Activated CD4-positive, alpha-beta T cell treated with anti-CD3 and anti-CD28 coated beads for 1 hour (primary cell): ENCODE measurements at places on chromosomes 4 and X.

DNA sequence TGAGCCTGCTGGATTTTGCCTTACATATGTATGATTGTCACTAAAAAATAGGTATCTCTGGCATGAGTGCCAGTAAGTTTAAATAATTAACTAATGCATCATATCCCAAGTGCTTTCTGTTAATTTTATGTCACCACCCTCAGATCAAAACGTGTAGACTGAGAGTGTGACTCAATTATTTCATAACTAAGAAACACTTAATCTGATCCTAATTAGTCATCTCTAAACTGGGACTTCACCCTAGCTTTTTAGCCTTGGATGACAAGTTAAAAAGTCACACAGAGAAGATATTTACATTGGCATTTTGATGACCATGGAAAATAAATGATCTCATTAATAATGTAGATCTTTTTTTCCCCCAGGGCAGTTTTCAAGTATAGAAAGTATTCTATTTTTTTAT is 23.1 kb upstream of the SLC6A14 start:
- DNase-seq = no peak

DNA sequence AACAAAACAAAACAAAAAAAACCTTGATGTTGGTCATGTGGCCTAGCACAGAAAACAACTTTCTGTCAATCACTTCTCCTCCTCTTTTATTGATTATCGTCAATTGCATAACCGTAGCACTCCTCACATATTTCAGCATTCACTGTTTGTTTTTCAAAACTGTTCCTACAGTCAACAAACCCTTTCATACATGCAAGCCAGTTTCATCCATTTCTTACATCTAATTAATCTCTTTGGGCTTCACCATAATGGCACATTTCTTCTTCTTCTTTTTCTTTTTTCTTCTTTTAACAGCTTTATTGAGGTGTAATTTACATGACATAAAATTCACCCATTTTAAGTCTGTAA is 246.9 kb downstream of the PTTG2 start:
- no peak for DNase-seq

- DNase-seq = no peak
Measured at GRCh38 chr4:150938873-150939499, 76.1 kb downstream of the LRBA start.

GRCh38 chr4:120709991-120710390 is 212.5 kb downstream of the PRDM5 start:
- DNase-seq = no peak

DNA sequence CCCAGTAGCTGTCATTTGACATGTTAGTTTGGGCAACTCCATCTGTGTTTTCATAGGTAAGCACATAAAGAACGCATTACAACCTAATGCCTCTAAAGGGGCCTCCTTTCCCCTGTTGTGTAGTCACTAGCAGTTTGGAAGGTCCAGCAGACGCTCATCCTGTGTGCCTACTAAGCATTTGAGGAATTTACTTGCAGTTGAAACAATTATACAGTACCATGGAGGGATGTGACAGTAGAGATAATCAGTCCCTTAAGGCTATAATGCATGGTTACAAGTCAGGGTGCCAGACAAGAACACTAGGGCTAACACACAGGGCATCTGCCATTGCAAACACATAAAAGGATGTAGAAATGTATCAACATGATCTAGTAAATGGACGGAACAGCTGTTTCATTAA is 138.3 kb downstream of the PCDH10 start:
- no peak for DNase-seq

- no peak for DNase-seq
Measured at GRCh38 chr4:151664289-151664688, 96.5 kb downstream of the GATB start.

DNA sequence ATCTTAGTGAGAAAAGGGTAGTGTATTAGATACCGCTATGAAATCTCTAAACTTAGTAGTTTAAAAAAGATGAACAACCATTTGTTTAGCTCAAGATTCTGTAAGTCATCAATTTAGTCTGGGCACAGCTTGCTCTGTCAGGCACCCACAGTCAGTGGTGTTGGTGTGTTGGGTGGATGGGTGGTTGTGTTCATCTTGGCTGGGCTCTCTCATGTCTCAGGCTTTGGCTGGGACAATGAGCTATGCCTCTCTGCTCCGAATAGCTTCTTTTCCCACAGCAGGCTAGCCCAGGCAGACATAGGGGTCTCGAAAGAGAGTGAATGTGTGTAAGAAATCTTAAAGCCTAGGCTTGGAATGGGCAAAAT is 127.0 kb upstream of the GATB start:
- DNase-seq = no peak

- DNase-seq = peak; percentile 32
Measured at GRCh38 chrX:46574774-46575381, 1.3 kb downstream of the CHST7 start.

DNA sequence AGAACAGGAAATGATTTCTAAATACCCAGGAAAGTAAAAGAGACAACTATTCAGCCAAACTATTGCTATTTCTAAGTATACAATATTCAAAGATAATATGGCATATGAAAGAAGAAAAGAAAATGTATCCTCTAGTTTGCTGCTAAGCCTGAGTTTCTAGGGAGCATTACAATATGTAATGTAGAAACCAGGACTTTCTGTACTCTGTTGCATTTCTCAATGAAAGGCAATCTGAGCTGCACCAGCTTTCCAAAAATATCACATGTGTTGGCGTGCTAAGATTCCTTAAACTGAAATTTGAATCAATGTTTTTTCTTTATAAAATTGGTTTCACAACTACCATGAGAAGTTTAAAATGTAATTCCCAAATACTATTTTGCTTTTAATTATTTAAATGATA is 129.6 kb downstream of the ANK2 start:
- DNase-seq = no peak

GRCh38 chrX:133594156-133594555 is 178.9 kb upstream of the GPC4 start:
- DNase-seq = no peak

- DNase-seq = no peak
Measured at GRCh38 chrX:133999031-133999705, 13.8 kb upstream of the GPC3 start.
